Stimulated activated CD4-positive, alpha-beta T cell treated with anti-CD3 and anti-CD28 coated beads, TNF-alpha, amount 100 ng/mL, for 4 hours (primary cell): ENCODE measurements at places on chromosomes 11 and 22.

- no peak for DNase-seq
Observed at GRCh38 chr11:45145379-45146071, 914 bp upstream of the PRDM11 start.

DNA sequence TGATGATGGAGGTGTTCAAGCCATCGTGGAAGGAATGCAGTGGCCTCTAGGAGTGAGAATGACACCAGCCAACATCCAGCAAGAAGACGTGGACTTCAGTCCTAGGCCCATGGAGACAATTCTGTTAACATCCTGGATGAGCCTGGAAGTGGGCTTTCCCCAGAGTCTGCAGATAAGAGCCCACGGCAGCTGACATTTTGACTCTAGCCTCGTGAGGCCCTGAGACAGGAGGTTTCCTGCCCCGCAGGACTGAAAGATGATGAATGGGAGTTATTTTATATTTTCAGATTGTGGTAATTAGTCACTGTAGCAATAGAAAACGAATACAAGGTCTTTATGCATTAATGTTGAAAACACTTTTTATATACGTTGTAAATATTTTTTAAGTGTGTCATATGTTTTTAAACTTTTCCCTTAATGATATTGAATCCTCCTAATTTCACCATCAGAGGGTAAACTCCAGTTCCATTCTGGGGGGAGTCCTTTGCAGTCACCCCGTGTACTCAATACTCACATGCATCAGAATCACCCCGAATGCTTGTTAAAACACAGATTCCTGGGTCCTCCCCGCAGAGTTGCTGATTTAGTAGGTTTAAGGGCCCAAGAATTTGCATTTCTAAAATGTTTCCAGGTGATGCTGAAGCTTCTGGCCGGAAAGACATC is 570 bp upstream of the TPCN2 start:
- DNase-seq, result no peak

- DNase-seq, result no peak
Observed at GRCh38 chr22:50316114-50317065, 8.9 kb upstream of the PLXNB2 start.

- DNase-seq, result no peak
Observed at GRCh38 chr11:1139441-1140083, 18.2 kb upstream of the MUC5AC start.

- no peak for DNase-seq
Observed at GRCh38 chr22:18075720-18076497, 1.9 kb upstream of the PEX26 start.

DNA sequence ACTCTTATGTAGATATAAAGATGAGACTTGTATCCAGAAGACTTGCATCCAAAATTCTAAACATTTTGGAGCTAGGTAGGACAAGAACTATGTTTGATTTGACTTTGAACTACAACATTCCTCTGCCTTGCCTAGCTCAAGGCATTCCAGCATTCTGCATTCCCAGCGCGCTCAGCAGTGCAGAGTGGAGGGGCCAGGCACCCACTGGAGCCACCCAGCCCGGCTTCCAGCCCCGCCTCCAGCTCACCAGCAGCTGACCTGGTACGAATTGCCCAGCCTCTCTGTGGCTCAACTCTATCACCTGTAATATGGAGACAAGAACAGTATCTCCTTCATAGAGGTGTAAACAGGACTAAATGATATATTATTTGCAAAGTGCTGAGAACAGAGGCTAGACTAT is 28.8 kb downstream of the PRDM10 start:
- DNase-seq, result no peak

DNA sequence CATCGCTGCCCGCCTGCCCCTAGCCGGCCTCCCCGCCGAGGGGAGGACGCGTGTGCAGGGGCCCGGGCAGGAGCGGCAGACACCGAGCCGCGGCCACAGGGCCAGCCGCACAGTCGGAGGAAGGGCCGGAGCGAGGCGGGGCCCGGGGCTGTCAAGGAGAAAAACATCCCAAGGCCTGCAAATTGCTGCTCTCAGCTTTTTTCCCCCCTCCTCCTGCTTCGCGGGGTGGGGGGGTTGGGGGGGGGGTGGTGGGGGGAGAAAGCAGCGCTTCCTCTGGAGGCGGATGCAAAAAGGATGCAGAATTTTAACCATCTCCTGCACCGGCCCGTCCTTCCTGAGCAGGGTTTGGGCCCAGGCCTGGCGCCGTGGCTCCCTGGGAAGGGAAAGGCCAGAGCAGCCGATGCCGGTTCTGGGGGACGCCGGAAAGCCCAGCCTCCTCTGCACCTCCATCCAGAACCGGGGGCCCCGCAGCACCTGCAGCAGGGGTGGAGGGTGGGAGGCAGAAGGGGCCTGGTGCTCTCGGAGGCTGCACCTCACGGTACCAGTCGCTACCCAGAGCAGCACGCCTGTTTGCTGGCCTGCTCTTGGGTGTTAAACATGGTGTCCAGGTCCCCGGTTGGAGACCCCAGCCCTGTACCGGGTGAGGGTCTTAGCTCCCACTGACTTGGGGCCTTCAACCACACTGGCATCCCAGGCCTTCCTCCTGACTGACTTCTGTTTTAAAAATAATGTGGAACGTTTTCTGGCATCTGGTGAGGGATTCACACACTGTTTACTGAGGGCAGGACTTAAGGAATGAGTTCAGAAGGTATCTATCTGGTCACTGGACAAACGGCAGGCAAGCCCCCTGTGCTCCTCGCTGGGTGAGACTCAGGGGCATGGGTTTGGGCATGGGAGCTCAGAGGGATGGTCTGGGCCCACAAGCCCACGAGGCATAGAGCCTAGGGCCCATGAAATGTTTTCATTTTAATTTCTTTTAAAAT is 77.4 kb upstream of the WNT7B start:
- DNase-seq, result no peak

- no peak for DNase-seq
Observed at GRCh38 chr22:17243524-17243923, 24.3 kb upstream of the ADA2 start.

- DNase-seq, result no peak
Observed at GRCh38 chr22:24323233-24323632, 52.6 kb downstream of the SPECC1L start.

DNA sequence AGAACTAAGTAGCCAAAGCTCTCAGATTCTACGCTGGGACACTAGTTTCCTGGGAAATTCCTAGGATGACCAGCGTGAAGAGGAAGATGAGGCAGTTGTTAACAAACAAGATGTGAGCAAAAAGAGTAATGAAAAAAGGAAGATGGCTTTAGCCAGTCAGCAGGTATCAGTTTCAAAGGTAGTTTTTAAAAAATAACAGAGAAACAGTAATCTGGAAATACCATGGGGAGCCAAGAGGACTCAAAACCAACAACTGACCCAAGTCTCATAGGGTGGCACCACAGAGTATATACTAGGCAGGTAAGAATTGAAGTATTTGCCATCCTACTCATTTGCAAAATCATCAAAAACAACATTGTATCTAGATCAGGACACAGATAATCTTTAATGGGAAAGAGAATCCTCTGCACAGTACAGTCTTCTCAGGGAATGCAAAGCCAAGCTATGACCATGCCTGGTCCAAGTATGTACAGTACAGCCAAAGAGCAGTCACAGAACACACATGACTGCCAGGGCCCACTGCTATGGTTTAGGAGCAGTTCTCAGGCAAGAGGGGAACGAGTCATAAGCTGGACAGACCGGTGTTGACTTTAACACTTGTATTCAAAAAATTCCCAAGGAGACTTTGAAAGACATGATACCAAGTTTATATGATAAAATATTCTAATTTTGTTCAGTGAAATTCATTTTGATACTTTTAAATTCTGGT is 20.6 kb downstream of the MSANTD4 start:
- no peak for DNase-seq

DNA sequence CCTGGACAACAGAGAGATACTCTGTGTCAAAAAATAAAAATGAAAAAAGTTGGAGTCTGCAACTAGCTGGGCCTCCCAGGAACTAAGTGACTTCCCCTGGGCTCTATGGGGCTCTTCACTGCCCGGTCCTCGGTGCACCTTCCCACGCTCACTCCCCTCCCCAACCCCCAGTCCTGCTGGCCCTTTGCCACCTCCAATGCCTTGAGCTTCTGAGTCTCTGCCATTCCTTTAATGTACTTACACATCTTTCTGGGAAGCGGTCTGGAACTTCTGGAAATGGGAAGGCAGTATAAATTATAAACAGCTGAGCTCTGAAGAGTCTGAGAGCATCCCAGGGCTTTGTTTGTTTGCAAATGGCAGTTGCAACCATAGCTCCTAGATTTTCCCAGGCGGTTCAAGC is 5.9 kb upstream of the BATF2 start:
- no peak for DNase-seq

- no peak for DNase-seq
Observed at GRCh38 chr11:98062714-98063113, 958.0 kb upstream of the CNTN5 start.

GRCh38 chr11:78415338-78415737 is 2.3 kb downstream of the GAB2 start:
- no peak for DNase-seq

DNA sequence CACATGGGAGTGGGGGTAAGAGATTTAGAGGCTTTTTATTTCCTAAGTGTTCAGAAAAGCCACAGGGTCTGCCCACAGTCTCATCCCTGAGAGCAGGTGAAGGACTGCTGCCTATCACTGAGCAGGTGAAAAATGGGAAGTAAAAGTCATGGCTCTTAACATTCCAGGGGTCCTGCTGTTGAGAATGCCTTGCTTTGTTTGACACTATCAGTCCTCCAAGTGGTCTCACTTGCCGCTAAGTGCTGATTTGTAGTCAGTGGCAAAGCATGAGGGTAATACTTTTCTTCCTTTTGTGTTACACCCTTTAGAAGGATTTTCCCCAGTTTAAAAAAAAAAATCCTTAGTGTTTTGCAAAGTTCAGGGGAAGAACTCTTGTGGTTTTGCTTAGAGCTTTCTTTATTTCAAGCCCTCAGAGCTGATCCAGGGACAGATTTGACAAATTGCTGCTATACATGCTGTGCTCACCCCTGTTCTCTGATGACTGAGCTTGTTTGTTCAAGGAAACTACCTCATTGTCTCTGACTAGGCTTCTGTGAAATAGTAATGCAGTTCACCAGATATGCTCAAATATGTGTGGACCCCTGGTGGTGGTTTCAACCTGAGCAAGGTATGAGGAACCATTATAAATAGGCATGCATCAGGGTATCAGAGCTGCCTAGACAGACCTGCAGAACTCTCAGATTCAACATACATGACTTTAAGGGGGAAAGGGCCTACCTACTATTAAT is 141.0 kb downstream of the ARHGAP42 start:
- DNase-seq, result no peak

DNA sequence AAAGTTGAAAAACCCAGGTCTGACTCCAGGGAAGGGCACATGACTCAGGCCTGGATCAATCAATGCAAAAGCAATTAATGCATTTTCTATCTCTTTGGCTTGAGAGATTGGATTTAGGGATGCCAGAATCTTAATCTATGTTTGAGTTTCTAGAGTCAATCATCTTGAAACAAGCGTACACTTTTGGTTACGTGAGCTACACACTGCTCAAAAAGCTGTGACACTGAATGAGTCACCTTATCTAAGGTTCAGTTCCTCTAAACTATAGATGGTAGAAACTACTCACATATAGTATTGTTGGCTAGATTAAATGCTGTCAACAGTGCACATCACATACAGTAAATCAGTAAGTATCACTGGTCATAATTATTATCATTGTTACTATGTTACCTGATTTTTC is 24.2 kb downstream of the MRE11 start:
- DNase-seq, result no peak

- no peak for DNase-seq
Observed at GRCh38 chr11:8721609-8722500, 39.3 kb downstream of the RPL27A start.

DNA sequence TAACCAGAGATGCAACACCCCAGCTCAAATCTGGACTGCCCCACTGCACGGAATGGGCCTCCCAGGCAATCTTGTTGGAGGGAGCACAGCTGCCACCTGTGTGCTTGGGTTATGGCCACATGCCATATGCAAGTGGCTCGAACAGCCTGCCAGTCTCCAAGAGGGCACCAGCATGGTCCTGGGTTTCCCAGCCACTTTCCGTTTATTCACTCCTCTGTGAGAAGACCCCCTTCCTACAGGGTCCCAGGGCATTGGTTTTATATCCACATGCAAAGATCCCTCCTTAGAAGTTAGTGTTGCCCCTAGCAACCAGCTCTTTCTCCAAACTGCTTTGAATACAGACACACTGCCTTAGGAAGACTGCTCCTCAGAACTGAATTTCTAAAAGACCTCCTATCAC is 487.8 kb downstream of the BUD13 start:
- DNase-seq, result no peak

DNA sequence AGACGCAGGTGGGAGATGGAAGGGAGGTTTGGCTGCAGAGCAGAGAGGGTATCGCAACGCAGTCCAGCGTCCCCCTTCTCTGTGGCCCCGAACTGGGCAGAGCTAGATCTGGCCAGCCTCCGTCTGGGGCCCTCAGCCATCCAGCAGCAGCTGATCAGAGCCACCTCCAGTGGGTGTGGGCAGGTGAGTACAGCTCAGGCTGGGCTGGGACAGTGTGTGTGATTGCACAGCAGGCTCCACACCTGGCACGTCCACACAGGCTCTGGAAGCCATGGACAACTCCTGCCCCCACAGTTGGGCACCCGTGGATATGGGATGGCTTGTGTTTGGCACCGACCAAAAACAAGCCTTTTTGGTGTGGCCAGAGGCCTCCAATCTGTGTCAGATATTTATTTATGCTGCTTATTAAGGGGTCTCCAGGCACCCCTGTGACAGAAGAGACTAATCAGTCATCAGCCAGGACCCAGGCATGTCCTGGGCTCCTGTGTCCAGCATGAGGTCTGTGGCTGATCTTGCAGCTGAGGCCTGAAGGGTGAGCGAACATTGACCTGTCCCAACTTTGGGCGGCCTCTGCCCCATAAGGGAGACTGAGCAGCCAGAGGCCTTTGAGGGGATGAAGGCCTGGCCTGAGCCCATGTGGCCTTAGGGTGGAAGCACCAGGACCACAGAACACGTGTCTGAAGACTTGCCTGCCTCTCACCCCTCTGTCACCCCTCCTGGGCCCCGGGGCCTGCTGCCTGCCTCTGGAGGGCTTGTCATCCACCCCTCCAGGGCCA is 18.6 kb downstream of the POLR3H start:
- no peak for DNase-seq

DNA sequence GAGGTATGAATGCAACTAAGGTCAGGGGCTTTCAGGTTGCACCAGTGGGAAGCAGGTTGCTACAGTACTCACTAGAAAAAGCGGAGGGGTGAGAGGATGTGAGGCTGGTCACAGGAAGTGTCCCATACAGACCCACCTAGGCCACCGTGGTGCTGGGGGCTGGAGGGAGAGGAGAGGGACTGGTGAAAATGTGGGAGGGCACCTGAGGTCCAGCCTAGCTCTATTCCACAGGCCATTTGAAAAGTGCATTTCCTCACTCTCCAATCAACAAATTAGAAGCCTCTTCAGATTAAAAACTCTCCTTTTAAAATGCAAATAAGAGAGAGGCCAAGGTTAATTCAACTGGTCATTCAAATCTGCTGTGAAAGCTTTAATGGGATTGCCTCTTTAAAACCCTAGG is 38.6 kb upstream of the NCAM1 start:
- DNase-seq, result no peak

- no peak for DNase-seq
Observed at GRCh38 chr11:94043241-94043640, 22.1 kb downstream of the HEPHL1 start.
